ENCODE measurements at places on chromosomes 2 and 18. TPM values are rescaled to one million over a fixed set of nuclear protein-coding genes. Genes with fewer than 3 reads are reported as not detected.

DNA sequence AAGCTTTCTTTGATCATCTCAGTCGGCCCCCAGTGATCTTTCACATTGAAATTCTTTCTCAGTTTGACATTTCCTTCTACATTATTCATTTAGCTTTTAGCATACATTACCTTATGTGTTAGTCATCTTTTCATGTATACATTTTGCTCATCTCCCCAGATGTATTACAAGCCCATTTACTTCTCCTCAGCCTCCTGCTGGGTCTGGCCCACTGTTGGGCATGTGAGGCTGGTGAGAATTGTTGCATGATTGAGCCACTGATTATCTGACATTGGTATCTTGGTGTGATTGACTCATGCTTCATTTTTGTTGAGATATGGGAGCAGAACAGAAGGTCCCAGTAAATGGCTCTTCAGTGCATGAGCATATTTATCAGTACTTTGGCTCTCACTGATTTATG lies 300.1 kb upstream of the DDX18 start:
- DNase-seq: no peak

- no peak for DNase-seq
These were observed 138.8 kb upstream of the DNMT3A start for GRCh38 chr2:25480561-25480960.

GRCh38 chr2:236748801-236749200 lies 179.2 kb downstream of the ACKR3 start:
- no peak for DNase-seq

GRCh38 chr2:136932700-136933099 lies 167.4 kb downstream of the THSD7B start:
- no peak for DNase-seq

Gene NETO1
- not detected for total RNA-seq

Gene TUBA4B
- 0.83 TPM for total RNA-seq

Gene SLC39A6
- total RNA-seq: 57.2 TPM

Gene GKN2
- not detected for total RNA-seq

Gene FAM124B
- 0.99 TPM for total RNA-seq
